ENCODE measurements at places on chromosomes 2 and 18.
A peak's percentile ranks its signal among the peaks of the same experiment; 100 is the strongest.

- DNase-seq, result no peak
These were observed 83.4 kb upstream of the RTN4 start for GRCh38 chr2:55133467-55134315.

GRCh38 chr18:36693931-36694620, 134.7 kb downstream of the TPGS2 start:
- peak; percentile 86 for DNase-seq

- DNase-seq, result no peak
These were observed 584.6 kb upstream of the KLHL29 start for GRCh38 chr2:22800412-22800811.

DNA sequence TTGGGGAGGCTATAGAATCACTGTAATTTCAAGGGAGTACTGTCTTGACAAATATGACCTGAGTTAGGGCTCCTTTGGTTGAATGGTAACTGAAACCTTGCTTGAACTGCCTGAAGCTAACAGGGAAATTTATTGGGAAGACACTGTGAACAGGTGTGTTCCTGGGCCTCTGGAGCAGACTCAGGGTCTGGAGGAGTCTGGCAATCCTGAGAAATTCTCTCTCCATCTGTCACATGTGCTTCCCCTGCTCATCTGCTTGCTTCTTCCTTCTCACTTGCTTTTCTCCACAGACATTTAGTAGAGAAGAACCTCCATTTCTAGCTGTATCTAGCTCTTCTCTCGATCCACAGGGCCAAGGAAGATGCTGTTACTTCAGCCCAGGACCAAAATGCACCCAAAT, 476.5 kb downstream of the LRP1B start:
- no peak for DNase-seq

GRCh38 chr18:80129672-80130367, 20.8 kb downstream of the ADNP2 start:
- DNase-seq, result no peak

DNA sequence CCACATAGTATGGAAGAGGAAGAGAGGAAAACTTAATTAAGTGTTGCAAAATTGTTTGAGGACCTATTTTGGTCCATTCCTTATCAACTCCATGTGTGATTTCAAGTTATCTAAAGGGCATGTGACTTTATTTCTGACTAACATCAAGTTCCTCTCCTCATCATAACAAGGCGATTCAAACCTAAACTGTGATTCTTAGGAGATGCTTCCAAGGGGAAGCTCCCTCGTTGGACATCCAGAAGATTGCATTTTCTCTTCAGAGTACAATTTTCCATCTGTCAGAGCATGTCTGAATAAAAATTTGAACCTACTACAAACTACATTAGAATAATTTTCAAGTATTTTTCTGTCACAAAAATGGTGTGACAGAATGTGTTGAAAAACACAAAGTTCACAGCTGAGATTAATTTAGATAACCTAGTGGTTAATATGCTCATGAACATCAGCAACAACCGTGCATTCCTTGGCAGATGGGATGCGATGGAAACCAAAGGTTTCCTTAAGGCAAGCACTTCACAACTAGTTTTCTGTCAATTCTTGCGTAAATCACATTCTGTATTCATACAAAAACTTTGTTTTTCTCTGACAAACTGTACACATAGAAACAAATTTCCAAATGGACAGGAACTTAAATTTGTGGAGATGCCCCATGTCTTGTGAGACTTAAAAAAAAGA, 4.2 kb downstream of the SFT2D3 start:
- DNase-seq, result no peak

- peak; percentile 91 for DNase-seq
These were observed 89.4 kb upstream of the MAP2 start for GRCh38 chr2:209334188-209335017.

GRCh38 chr18:38244480-38244879, 678.9 kb upstream of the CELF4 start:
- DNase-seq, result no peak

GRCh38 chr18:3305354-3305762, 43.4 kb downstream of the MYL12B start:
- DNase-seq, result no peak

- DNase-seq, result peak; percentile 75
These were observed at the start of gene PRKCE for GRCh38 chr2:45651415-45652089. TSS of gene PRKCE (plus strand) at chr2:45651675.

GRCh38 chr2:237471438-237472186, 15.4 kb upstream of the MLPH start:
- peak; percentile 38 for DNase-seq

DNA sequence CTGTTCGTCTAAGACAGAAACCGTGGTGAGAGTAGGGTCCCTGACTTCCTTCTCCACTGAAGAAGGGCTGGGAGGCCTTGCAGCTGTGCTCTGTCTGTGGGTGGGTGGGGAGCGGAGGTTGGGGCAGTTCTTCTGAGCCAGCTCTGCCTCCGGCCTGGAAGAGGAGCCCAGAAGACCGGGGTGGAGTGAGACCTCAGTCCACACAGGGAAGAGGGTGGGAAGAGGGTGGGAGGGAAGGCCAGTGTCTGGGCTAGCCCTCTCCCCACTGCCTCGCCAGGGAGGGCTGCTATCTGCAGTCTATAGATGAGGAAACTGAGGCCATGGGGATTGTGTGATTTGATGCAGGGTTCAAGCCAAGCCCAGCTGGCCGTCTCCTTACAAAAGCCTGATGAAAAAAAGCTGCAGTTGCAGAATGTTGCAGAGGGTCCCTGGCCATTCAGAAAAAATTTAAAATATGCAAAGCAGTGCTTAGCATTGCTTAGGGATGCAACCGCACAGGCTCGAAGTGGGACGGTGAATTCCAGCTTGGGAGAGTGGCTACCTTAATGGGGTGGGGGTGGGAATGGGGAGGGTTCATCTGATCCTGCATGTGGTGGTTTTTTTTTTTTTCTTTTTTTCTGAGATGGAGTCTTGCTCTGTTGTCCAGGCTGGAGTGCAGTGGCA, 181.6 kb upstream of the HS6ST1 start:
- no peak for DNase-seq

DNA sequence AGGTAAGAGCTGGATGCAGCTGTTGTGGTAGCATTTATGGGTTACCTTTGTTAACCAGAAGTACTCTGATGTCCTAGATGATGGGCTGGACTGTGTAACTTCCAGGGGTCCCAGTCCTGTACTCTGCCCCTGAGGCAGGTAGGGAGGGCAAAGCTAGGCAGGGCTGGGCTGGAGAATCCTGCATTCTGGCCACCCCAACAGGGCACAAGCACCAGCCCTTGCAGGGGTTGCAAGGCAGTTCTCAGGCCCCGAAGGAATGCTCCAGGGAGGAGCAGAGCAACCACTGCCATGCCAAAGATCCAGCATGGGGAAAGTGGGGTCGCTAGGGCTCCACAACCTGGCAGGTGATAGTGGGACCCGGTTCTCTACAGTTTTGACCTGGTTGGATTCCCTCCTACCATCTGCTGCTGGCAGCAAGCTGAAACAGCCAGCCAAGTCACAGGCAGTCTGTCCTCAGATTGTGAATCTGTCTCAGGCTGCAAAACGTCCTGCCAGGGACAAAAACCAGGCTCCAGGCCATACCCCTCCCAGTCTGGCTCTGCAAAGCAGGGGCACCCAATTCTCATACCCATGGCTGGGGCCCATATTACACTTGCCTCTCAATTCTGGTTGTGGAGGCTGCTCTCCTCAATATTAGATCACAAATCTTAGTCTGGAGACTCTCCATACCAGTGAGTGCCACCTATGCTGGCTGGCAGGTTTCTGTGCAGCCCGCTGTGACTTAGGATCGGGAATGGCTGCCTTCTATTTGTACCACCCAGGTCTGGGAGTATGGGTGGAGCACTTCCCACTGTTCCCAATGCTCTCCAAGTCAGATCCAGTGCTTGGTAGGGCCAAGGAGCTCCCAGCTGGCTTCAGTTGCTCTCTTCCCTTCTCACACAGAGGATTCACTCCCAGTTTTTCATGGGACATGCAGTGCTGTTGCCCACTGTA, 61.1 kb downstream of the SMCHD1 start:
- no peak for DNase-seq

DNA sequence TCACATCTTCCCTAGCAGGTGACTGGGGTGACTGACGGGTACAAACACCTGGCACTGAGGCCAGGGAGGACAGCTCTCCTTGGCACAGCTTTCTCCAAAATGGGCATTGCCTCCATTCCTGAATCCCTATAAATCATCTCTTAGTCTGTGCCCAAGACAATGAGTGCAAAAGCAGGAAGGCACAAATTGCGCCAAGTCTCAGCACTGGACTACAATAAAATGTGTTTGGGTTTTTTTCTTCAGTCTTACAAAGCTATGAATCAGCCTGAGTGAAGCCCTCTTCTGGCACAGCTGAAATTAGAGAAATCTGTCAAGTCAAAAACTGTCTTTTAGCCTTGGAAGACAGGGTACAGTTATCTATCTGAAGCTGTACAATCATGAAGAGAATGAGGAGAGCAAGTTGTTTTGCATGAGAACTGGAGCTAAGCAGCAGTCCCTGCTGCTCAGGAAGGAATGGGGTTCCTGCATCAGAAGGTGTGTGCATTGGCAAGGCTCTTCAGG, 90.8 kb downstream of the EPB41L3 start:
- DNase-seq, result no peak

DNA sequence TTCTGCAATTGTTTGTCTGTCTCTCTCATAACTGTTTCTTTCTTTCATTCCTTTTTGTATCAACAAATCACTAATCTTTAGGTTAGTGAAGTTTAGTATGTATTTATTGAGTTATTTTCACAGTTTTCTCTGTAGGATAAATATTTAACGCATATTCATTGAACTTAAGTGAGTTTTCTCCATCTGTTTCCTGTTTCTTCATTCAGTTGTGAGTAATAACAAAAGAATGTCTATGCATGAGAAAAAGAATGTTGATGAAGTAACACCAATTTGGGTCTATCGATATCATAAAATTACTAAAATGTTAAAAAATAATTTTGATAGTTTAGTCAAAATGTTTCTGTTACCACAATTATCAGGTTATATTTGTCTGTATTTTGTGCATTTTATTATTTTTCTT, 948.0 kb downstream of the DSC3 start:
- DNase-seq, result no peak

DNA sequence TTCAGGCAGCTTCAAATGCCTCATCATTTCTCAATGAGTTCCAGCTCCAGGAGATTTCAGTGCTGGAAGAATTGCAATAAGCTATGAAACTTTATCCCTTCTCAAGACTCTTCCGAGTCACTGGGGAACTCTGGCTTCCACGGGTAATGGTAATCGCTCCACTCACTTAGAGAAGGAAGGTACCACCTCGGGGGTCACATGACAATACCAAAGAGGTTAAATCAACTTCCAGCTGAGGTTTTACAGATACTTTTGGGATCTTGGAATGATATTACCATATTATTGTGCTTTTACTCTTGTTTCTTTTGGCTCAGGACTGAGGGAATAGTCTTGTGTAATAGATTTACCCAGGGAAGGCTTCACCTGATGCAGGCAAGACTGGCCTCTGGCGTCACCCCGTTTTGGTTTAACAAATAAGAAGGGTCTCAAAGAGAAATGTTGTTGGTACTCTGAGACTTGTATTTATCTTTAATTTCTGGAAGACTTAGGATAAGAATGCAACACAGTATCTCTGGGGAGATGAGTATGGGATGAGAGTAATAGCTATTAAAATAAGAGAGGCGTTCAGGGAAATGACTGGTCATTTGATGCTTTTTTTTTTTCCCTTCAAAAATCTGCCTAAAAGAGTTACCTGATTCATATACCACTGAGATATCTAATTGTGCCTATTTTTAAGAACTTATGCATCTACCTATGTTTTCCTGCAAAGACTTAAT, 316.9 kb upstream of the ZEB2 start:
- DNase-seq, result no peak

GRCh38 chr18:39693359-39693758, 2127.8 kb upstream of the CELF4 start:
- no peak for DNase-seq

DNA sequence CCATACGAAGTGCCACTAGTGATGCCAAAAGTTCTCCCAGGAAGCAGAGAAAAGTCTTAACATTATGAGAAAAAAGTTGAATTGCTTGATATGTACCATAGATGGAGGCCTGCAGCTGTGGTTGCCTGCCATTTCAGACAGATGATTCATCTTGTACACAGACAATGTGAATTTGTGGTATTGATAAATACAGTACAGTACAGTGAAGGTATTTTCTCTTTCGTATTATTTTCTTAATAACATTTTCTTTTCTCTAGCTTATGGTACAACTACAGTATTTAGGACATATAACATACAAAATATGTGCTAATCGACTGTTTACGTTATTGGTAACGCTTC, 33.6 kb upstream of the VWC2L start:
- DNase-seq, result no peak

DNA sequence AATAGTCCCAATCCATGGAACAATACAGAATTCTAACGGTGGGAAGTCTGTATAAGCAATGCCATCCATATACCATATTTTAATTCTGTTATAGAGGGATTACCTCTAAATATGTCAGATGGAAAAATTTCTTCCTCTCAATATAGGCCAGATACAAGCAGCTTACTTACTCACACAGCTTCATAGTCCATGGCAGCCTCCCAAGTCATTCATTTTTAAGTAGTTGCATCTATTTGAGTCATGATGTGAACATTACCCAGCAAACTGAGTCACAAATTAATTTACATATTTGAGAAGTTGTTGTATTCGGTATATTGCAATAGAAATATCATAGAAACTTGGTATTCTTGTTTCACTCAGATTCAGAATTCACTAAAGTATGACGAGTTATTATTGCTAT, 20.3 kb downstream of the TBR1 start:
- no peak for DNase-seq

DNA sequence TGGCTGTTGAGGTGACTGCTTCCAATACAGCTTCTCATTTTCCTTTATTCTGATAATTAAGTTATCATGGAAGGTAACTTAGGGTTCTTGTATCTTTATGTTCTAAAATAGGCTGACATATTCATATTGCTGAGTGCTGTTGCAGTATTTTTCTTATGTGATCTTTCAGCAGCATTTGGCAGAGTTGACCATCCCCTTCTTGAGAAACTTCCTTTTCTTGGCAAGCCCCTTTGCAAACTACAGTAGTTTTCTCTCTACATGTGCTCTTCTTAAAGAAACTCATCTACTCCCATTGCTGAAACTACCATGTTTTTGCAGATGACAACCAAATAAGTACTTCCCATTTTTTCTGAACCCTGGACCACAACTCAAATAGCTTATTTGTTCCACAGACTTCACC, 476.5 kb upstream of the TRIB2 start:
- DNase-seq, result no peak

- DNase-seq, result no peak
These were observed 12.4 kb upstream of the CATIP start for GRCh38 chr2:218344090-218344754.

GRCh38 chr2:221097568-221097915, 474.6 kb downstream of the EPHA4 start:
- no peak for DNase-seq

GRCh38 chr2:215654148-215654819, 218.4 kb upstream of the FN1 start:
- DNase-seq, result no peak

- DNase-seq, result no peak
These were observed 234.9 kb upstream of the CDH2 start for GRCh38 chr18:28411806-28412205.

Measured in NCI-H1417 (cell line).